ENCODE measurements at places on chromosomes 12 and 14.

DNA sequence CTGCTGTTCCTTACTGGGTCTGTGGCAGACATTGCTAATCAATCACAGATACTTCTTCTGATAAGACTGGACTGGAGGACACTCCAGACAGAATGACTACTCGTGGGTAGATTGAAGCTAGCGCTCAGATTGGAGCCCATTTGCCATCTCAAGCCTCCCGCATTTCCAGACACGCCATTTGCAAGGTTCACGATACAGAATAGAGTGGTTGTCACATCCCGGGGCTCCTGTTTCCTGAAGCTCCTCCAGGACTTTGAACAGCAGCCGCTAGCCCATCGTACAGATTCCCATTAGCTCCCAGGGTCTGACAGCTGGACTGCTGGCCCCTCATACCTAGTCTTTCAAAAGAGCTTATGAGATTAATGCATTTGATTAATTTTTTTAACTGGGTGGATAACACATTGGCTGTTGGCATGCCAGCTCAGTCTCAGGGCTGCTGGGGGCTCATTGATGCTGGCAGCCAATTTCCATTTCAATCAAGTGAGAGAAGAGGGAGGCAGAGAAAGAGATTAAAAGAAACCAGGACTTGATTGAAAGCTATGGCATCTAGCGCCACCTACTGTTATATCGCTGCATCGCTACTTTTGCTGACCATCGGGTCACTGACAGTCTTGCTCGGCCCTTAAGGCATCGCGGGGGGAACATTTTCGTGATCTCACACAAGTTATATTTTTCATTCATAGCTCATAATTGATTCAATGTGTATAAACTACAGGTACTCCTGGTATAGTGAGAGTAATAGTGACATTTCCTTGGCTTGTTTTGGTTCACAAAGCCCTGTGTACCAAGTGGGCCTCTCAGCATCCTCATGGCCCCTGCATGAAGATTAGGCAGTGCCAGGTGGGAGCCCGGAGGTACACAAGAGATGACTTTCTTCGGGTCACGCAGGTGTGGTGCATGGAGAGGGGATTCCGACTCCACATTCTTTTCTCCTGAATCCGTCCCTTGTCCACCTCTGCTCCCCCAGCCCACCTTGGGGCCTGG, 78.6 kb downstream of the CCDC60 start:
- DNase-seq, result peak; percentile 35

DNA sequence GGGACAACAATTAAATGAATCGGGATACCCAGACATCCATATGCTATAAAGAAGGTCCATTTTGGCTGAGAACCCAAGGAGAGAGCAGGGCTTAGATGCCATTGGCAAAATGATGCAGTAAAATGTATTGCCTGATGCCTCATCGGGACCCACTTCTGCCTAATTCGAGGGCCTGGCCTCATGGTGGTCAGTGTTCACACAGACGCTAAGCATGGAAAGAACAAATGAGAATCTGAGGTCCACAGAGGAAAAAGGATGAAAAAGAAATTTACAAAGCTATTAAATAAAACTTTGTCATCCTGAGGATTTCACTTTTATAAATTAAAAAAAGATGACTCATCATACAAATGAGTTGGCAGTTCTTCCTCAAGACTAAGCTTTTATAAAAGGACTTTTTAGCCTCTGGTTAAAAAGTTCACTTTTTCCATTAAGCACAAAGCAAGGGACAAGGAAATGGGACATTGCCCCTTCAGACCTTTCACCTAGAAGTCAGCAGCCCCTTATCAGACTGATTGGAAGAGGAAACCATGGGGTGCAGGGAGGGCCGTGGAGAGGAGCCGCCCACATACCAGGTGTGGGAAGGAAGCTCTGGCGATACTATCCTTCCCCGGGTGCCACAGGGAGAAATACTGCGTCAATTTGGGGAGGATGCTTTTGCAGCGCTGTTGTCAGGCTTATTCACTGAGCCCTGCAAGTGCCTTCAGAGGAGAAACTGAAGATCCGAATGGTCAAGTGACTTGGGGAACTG, 176.0 kb downstream of the EGLN3 start:
- DNase-seq, result no peak

DNA sequence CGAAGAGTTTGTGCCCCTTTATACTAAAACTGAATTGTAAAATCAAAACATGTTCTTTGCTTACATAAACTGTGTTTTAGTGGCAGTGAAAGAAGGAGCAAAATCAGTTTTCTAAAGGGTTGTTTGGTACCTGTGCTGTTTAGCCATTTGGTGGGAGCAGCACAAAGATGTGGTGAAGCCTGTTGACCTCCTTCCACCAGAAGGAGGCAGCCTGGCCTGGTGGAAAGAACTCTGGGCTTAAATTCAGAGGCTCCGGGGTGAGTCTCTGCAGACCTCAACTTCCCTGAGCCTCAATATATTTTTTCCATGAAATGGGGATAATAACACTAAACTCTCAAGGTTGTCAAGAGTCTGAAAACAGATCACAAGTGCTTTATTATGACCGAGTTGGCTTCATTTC, 502.5 kb downstream of the VRK1 start:
- DNase-seq, result no peak

DNA sequence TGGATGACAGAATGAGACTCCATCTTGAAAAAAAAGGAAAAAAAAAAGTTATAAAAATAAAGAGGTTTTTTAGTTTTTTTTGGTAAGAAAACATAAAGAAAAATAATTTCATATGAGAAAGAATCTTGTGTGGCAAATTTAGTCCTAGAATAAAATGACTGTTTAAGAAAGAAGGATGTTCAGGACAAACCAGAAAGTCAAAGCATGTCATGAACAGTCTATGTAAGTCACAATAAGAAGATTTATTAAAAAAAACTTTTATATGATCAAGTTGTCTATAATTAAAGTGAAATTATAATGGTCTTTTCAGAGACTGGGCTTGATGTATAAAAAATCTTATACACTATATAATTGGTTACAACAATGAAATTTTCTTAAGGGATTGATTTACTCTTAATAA, 68.1 kb upstream of the HECTD1 start:
- no peak for DNase-seq

DNA sequence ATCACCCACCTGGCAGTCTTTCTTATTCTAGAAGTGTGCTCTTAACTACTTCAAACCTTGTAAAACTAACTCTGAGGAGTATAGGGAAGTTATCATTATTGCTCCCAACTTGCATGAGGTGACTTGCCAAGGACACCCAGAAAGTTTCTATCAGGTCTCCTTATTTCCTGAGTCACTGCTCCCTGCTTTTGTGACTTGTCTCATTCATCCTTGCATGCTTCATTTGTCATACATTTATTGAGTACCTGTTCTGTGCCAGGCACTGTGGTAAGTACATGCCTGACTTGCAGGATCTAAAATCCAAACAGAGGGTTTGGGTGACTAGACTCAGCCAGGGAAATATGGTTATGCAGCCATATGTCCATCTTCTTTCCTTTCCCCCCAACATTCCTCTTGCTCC, 25.5 kb downstream of the CFAP251 start:
- DNase-seq, result no peak

GRCh38 chr12:69154585-69155363, 84.6 kb upstream of the CPSF6 start:
- DNase-seq, result peak; percentile 75

- no peak for DNase-seq
Measured at GRCh38 chr14:97065305-97066067, 268.3 kb downstream of the VRK1 start.

DNA sequence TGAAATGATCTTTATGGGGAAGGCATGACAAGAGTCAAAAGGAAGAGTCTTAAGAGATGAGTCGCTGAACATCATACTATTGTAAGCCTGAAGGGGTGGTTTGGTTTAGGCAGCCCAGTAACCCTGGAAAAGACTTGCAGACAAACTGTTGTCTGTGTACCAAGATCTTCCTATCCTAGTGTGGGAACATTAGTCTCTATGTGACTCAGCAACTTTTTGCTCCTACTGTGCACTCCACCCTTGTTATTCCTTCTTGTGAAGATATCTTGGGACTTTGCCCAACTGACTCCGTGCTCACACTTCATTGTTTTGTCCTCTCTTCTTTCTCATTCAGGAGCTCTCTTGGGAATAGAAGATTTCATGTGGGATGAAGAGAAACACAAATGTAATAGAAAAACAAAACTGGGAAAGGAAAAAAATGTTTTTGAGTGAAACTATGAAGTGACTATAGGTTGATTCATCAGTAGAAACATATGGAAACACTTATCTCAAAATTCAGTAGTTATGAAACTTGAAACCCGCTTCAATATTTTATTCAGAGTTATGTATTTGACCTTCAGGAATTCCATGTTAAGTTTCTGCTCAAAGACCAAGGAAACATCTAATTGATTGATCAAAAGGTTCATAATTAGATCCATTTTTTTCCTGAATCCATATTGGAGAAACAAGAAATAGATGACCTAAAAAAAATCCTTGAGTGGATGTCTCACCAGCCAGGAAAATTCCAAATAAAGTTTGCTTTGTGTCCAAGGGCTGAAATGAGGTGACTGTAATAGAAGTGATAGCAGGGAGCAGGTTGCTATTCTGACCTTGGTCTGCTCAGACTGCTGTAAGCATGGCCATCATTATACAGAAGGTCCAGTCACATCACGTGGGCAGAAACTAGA, 67.2 kb downstream of the BTG1 start:
- no peak for DNase-seq

DNA sequence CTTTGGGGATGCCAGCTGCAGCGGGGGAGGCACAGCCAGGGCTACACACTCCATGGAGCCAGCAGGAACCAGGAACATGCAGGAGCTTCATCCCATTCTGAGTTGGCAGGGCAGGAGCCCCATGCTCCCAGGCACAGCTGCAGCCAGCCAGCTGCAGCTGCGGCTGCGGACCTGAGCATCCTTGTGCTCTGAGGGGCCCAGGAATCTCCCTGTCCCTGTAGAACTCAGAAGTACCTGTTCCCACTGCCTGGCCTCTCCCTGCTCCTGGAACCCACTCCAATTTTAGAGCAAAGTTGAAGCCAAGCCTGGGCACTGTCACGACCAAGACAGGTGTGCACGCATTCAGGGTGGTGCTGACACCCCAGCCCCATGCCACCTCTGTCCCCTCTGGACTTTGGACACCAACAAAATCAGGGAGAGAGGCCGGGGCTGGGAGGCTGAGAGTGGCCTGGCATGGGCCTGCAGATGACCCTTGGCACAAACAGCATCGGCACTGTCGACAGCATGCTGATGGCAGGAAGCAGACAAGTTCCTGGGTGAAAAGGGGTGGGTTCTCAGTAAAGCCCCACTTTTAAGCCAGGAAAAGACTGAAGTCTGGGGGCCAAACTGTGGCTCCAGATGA, 257.3 kb upstream of the LRFN5 start:
- DNase-seq, result no peak

GRCh38 chr12:41293011-41293410, 104.9 kb downstream of the PDZRN4 start:
- no peak for DNase-seq

- DNase-seq, result no peak
Measured at GRCh38 chr12:104463368-104463767, 6.6 kb downstream of the CHST11 start.

DNA sequence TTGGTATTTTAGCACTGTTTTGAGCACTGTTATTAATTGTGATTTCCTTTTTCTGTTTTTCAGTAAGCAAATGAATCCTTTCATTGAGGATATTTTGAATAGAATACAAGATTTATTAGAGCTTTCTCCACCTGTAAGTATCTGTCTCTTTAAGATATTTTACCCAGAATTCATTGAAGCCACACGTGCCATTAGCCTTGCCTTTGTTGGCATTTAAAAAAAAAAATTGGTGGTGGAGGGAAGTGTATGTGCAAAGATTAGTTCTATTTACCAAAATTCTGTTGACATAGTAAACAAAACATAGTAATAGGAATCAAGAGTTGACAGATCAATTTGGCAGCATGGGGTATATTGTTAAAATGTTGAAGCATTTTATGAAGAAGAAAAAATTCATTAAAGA, 23.8 kb downstream of the XPOT start:
- DNase-seq, result no peak

Data from activated naive CD8-positive, alpha-beta T cell treated with anti-CD3 and anti-CD28 coated beads, Interleukin-2, amount 10 ng/mL, durations not matched to agents 7 days and 5 days (primary cell).